ENCODE measurements at places on chromosomes 2 and 18.
A peak's percentile ranks its signal among the peaks of the same experiment; 100 is the strongest.

GRCh38 chr18:32095192-32095899 lies 3.7 kb downstream of the RNF138 start:
- no peak for DNase-seq

DNA sequence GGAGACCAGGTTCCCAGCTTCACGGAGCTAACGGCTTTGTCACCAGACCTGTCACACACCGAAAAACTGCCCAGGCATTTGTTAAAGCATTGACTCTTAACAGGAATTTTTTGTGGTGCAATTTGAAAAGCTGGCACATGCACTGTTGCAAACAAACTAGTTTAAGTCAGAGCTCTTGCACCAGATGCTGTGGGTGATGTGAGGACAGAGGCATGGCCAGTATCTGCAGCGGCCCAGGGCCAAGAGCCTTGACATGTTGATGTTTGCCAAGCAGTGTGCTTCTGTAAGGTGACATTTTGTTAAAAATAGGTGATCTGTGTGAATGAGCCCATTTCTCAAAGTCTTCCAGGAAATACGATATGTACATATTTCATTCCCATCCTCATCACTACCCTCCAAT lies 142.5 kb downstream of the MTCL1 start:
- no peak for DNase-seq

DNA sequence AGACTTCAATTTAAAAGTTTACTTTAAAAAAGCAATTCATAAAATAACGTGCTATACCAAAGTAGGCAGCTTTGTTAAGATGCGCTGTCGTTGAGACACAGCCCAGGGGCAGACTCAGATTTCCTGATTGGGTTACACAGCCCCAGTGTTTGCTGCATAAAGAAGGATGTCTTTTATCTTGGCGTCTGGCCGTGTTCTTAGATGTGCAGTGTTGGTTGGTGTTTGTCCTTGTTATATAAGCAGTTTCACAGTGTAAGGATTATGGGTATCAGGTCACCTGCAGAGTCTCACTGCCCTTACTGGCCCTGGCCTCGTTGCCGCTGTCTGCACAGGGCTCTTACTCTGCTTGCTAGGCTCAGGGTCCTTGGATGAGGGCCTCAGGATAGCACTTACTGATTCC lies 108.5 kb downstream of the WDSUB1 start:
- DNase-seq: no peak

DNA sequence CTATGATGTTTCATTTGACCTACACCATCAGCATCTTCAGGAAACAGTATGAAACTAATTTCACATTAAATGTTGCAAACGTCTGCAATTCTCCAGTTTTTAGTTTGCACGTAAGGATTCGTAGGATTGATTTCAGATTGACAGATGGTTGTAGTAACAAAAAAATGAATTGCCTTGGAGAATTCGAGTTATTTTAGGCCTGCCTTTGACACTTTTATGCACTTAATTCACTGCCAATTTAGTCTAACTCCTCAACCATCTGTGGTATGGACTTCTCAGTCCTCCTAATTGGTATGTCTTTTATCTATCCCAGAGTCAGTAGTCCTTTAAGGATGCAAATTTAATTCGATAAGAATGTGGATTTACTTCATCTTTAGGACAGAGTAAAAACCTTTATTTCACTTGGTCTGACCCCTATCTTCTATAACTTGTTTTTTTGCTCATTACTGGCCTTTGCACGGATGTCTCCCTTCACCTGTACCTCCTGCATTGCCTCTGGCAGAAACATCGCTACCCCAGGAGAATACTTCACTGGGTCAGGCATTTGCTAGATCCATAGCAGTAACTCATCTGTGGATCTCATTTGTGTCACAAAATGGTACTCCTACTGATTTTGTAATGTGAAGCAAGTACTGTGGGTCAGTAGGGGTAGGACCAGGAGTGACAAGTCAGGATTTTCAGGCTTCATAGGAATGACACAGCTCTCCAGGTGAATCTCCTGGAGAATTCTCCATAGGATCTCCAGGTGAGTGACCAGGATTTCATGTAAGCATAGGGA lies 3.9 kb downstream of the RPL37A start:
- DNase-seq: no peak

DNA sequence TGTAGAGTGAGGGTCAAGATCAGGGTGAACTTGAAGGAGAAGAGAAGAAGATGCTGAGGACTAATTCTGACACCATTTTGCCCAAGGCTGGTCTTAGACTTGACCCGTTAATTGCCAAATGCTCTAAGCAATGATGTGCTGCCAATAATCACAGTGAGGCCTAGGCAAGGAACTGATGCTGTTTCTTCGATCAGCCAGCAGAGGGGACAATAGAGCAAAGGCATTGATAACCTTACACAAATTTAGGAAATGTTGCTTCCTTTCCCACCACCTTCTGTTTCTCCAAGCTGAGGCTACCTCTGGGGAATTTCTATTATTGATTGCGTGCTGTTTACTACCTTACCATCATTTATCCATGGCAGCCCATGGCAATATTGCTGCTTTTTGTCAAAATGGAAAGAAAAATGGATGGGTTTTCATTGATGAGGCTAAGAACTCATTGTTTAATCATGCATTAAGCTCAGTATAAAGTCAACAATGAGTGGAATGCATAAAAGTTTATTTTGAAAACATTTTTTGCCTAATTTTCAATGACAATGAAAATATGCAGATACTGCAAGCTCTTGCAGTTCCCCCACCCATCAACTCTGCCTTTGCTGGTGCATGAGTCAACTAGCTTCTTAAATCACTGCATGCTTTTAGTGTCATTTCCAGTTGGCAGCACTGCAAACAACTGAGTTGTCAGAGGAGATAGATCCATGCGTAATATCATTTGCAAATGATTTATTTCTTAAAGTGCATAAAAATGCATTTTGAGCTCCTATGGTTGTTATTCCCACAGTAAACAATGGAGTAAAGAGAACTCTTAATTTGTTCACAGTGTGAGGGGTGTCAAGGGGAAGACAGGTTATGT lies 116.4 kb upstream of the NYAP2 start:
- DNase-seq: peak; percentile 1

DNA sequence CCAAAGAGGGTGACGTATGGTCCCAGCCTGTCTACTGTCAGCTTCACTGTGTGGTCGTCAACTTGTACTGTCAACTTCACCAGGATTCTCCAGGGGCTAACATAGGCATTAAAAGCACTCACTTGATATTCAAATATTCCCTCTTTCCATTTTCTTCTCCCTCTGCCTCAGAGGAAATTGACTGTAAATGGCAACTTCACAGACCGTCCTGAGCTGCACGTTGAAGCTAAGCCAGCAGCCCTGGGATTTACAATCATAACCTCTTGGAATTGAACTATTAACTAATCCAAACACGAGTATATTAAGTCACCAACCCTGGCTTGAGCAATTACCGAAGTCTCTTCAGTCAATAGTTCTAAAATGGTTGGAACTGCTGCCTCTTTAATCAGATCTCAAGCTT lies 38.5 kb downstream of the SLC4A3 start:
- DNase-seq: no peak

- DNase-seq: no peak
Measured at GRCh38 chr18:44013871-44014270, 666.8 kb upstream of the SETBP1 start.
